ENCODE measurements at places on chromosomes 13 and 19. TPM values are rescaled to one million over a fixed set of nuclear protein-coding genes. Genes with fewer than 3 reads are reported as not detected.

Gene INSL3
- total RNA-seq = not detected

Gene USP12
- total RNA-seq = 32.2 TPM

Gene TMEM59L
- total RNA-seq = 1.1 TPM

Gene SIGLEC10
- 4.5 TPM for total RNA-seq

Gene PDE4C
- 4.3 TPM for total RNA-seq

Gene ARHGAP35
- total RNA-seq = 73.1 TPM

Gene PALM3
- total RNA-seq = 0.59 TPM

Gene SUGP2
- 61.7 TPM for total RNA-seq

Gene BABAM1
- 63.5 TPM for total RNA-seq

Gene ZNF573
- 7.4 TPM for total RNA-seq

Gene DACT3
- total RNA-seq = 1.1 TPM

Gene POSTN
- 30.7 TPM for total RNA-seq

Gene KATNAL1
- 3.3 TPM for total RNA-seq

Gene SYT5
- total RNA-seq = 0.64 TPM

Gene BRSK1
- total RNA-seq = 0.95 TPM

Gene CRTC1
- total RNA-seq = 10.2 TPM

Gene MEIOSIN
- not detected for total RNA-seq

Gene SOX21
- total RNA-seq = not detected

Gene LILRA2
- 0.55 TPM for total RNA-seq

Gene DAND5
- total RNA-seq = 0.18 TPM
